ENCODE measurements at places on chromosomes 4 and X.

GRCh38 chrX:36528661-36529060 lies 479.5 kb upstream of the FAM47C start:
- DNase-seq, result no peak

- no peak for DNase-seq
Observed at GRCh38 chrX:115553171-115553570, 7.8 kb upstream of the PLS3 start.

DNA sequence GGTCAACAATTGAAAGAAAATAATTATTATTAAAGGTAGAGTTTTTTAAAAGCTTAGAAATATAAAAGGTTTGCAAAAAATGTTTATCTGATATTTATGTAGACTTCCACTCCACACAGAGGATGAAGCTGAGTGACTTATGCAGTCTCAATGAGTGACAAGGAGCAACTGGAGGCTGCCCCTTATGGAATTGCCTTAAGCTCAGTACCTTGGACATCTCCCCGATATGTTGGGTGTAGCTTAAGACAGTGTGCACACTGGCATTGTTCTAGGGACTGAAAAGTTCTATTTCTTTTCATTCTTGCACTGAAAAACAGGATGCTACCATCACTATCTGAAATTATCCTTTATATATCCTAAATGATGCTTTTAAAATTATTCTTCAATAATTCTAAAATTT lies 292.1 kb downstream of the PRDM5 start:
- no peak for DNase-seq

DNA sequence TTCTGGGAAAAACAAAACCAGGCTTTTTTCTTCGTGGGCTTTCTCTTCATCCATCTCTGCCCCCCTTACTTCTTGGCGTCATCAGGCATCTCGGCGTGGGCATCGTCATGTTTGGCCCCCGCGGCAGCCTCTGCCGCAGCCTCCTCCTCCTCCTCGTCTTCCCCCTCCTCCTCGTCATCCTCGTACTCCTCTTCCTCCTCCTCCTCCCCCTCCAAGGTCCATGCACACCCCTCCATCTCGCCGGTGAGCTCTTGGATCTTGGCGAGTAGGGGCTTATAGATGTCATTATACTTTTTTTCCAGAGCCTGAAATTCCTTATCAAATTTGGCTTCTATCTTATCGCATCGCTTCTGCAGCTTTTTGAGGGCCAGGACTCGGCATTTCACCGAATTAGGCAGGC lies 488 bp downstream of the NAP1L5 start:
- DNase-seq, result no peak

DNA sequence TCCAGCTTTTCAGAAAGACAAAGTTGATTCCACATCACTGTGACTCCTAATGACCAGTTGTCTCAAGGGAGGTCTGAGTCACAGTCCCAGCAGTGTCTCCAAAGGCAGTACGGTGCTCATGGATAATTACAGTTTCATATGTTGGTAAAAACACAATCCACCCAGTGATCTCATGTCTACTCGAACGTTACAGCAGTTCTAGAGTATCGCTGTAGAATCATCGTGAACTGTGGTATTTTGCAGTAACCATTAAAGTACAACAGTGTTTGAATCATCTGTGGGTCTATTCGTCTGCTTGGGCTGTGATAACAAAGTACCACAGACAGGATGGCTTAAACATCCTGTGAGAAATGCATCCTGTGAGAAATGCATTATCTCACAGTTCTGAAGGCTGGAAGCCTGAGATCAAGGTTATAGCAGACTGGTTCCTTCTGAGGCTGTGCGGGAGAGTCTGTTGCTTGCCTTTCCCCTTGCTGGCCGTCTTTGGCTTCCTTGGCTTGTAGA lies 121.1 kb upstream of the SORBS2 start:
- no peak for DNase-seq

GRCh38 chr4:183533698-183534097 lies 28.8 kb downstream of the ING2 start:
- no peak for DNase-seq

GRCh38 chrX:9465380-9466123 lies 694 bp downstream of the TBL1X start:
- peak; percentile 22 for DNase-seq

- peak; percentile 57 for DNase-seq
Observed at GRCh38 chrX:100931218-100931924, 2.7 kb upstream of the XKRX start.

DNA sequence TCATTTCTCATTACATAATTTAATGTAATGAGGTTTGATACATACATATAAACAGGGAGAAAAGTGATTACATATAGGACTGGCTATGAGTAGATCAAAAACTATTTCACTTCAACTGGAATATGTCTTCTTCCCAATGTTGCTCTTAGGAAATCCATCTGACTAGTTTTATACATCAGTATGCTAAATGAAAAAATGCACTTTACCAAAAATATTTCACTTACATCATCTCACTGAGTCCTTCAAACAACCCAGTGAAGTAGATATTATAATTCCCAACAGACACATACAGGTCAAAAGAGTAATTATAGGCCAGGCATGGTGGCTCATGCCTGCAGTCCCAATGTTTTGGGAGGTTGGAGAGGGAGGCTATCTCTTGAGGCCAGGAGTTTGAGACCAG lies 215.9 kb downstream of the MID1 start:
- no peak for DNase-seq

DNA sequence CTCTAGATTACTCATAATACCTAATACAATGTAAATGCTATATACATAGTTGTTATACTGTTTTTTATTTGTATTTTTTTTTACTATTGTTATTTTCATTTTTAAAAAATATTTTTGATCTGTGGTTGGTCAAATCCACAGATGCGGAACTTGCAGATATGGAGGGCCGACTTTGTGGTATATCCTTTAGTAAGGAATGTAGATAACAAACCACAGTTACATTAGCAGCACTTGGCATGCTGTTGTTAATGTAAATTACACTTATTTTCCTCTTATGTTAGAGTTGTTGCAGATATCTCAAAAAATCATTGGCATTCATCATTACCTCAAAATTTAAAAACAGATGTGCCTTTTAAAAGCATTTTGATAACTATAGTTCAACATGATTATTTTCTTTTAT lies 151.0 kb downstream of the TMEM164 start:
- no peak for DNase-seq

DNA sequence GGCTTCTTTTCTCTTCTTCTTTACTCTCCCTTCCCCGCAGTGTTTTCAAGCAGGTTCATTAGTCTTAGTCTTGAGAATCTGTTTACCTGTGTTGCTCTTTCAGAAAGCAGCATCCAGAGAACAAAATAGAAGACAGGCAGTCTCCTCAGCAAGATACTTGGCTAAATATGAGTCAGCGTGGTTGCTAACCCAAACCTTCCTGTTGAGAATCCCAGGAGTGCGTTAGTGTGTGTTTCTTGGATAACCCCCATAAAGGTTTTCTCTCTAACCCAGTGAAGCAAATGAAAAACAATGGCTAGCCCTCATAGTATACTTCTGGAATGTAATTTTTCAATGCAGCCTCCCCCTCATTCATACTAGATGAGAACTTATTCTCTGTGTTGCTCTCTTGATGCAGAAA lies 41.1 kb downstream of the BMPR1B start:
- no peak for DNase-seq

DNA sequence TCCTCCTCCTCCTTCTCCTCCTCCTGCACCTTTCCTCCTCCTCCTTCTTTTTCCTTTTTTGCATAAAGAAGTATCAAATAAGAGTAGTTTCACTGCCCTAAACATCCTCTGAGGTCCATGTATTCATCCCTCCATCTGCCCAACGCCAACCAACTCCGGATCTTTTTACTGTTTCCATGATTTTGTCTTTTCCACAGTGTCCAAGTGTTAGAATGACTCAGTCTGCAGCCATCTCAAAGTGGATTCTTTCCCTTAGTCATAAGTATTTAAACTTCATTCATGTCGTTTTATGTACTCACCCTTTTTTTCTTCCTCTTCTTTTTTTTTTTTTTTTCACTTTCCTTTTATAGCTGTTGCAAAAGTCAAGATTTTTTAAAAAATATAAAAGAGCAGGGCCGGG lies 12.9 kb downstream of the CSF2RA start:
- DNase-seq, result no peak

- DNase-seq, result peak; percentile 40
Observed at GRCh38 chr4:76784237-76784636, 113.7 kb downstream of the SOWAHB start.

DNA sequence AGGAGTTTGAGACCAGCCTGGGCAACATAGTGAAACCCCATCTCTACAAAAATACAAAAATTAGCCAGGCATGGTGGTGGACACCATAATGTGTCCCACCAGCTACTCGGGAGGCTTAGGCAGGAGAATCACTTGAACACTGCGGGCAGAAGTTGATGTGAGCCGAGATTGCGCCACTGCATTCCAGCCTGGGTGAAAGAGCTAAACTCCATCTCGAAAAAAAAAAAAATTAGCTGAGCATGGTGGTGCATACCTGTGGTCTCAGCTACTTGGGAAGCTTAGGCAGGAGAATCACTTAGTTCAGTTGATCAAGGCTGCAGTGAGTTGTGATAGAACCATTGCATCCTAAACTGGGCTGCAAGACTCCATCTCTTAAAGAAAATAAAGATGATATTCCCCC lies 91.2 kb downstream of the PLS3 start:
- no peak for DNase-seq

GRCh38 chr4:39616651-39617050 lies 22.0 kb downstream of the SMIM14 start:
- no peak for DNase-seq

DNA sequence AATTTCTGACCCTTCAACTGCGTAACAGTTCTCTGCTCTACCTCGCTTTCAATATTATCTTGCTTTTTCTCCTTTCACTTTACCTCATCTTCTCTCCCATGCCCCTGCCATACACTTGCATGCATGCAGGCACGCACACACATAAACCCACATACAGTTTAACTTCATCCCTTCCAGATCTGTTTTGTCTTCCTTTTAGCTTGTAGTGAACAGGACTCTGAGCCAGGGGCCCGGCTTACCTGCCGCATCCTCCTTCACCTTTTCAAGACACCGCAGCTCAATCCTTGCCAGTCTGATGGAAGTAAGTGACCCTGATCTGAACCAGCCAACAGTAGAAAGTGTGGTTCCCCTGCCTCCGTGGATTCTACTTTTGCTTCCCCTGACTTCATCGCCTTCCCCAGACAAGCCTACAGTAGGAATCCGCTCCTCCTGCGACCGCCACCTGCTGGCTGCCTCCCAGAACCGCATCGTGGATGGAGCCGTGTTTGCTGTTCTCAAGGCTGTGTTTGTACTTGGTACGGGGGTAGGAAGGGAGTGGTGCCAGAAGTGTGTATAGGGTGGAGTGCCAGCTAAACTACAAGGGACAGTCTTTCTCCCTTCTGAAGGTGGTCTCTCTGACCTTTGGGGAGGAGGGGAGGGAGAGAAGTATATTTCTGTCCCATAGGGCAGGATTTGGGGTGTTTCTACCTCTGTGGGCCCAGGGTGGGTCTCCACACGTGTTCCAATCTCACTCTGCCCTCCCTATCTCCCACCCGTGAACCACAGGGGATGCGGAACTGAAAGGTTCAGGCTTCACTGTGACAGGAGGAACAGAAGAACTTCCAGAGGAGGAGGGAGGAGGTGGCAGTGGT lies 10.7 kb downstream of the MED12 start:
- DNase-seq, result peak; percentile 68

DNA sequence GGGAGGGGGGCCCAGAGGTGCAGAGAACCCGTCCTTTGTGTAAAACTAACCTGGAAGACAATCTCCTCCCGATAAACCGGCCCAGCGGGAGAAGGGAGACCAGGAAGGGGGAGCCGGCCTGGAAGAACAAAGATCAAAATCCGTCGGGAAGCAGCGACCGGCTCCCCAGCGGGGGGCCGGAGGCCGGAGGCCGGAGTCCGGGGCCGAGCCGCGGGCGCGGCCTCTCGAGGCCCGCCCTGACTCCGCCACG lies 552 bp downstream of the ZDHHC9 start:
- no peak for DNase-seq

- DNase-seq, result peak; percentile 37
Observed at GRCh38 chr4:162865102-162865501, 301.6 kb downstream of the NAF1 start.

DNA sequence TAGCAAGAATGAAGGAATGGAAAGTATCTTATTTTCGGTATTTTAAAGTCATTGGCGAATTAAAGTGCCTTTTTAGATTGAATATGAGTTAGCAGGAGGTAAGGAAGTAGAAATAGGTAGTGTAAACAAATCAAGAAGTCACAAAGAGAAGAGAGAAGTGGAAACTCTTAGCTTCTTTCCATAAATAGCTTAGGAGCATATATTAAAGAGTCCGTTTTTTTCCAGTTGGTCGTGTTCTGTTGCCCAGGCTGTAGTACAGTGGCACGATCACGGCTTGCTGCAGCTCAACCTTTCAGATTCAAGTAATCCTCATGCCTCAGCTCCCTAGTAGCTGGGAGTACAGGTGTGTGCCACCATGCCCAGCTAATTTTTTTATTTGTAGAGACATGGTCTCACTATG lies 56.4 kb downstream of the UBE2K start:
- DNase-seq, result no peak

DNA sequence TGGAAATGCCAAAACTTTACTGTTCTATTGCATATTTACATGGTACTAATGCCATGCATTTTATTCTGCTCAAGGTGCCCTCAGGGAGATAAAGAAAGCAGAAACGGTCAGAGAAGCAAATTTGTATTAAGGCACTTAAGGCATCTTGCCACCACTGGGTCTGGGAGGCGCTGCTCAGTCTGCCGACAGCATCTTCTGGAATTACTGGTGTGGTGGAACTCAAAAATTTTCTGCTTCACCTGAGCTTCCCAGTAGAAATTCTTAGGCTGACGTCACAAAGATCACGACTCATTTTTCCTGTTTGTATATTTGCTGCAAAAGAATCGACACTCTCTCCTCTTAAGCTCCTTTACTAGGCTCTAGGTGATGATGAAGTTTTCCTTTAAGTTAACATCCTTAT lies 3.0 kb downstream of the RASSF6 start:
- no peak for DNase-seq

GRCh38 chr4:13202701-13203100 lies 281.4 kb downstream of the RAB28 start:
- DNase-seq, result no peak

DNA sequence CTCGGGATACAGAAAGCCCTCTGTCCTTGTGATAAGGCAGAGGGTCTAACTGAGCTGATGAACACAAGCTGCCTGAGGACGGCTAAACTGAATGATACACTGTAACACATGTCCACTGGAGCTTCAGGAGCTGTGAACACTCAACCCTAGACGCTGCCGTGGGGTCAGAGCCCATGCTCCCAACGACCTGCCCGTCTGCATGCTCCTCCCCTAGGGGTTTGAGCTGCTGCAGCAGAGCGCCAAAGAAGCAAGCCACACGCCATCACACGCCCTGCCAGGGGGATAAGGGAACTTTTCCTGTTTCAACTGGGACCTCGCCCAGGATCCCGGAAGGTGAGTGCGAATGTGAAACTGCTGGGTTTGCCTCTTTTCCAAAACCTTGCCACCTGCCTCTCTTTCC lies 361.8 kb downstream of the FAT4 start:
- no peak for DNase-seq

DNA sequence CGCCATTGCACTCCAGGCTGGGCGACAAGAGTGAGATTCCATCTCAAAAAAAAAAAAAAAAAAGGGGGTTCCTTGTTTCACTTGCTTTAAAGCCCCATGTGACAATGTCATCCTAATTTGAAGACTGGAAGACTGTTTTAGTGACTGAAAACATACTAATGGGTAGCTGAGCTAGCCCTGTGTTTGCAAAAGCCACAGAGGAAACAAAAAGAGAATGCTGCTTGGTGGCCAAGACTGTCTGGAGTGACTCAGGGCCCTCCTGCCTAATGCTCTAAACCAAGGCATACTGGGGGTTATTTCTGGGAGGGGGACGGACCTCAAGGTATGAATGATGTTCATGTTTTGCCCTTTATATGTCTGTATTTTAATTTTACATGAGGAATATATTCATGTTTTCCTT lies 16.0 kb downstream of the HPSE start:
- no peak for DNase-seq

All from GM12865 (cell line).